IPS DF 19.7 (cell line): ENCODE measurements at places on chromosomes 16 and 17.

DNA sequence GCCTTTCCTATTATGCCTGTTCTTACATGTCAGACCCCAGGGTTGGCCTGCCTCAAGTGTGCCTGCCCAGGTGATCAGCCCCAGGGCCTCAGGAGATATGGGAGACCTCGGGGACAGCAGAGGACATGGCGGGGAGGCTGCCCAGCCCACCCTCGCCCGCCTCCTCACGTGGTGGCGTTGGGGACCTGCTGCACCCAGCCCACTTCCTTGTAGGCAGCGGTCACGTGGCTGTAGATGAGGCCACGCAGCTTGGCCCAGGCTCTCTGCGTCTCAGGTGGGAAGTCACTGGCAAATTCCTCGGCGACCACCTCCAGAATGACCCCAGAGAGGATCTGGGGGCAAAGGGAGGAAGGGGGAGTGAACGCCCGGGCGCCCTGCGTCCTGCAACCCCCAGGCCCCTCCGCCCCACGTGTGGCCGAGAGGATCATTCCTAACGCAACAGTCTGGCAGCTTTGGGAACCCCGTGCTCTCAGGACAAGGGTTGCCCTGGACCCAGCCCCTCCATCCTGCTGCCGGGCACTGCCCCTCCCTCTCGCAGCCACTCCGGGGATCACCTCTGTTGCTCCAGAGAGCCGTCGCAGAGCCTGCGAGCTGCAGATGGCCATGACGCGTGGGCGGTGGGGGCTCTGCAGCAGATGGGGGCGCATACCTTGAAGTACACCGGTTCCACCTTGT is 6.6 kb downstream of the CYGB start:
- no peak for DNase-seq

DNA sequence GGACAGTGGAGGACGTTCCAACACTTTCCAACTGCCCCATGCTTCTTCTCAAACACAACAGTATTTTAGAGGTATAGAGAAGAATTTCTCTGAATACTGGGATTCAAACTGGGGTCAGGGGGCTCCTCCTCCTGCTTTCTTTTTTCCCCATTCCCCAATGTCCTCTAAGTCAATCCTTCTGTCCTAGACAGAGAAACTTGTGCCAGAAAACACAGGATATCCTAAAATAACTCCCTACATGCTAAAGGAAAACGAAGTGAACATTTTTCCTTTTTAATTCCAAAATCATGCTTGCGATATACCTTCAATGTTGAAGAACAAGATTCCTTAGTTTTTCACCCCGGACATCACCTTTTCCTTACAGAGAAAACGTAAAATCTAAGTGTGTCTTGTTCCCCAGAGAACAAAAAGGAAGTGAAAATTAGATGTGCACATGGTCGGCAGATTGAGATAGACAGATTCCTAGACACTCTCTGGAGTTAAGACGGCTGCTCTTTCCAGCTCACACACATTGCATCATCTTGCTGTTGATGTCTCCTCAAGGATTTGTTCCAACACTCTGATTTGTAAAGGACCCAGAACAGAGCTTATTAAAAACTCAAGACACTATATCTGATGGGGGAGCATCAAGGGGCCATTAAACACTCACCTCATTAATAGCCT is 228.2 kb downstream of the GRIN2A start:
- no peak for DNase-seq

DNA sequence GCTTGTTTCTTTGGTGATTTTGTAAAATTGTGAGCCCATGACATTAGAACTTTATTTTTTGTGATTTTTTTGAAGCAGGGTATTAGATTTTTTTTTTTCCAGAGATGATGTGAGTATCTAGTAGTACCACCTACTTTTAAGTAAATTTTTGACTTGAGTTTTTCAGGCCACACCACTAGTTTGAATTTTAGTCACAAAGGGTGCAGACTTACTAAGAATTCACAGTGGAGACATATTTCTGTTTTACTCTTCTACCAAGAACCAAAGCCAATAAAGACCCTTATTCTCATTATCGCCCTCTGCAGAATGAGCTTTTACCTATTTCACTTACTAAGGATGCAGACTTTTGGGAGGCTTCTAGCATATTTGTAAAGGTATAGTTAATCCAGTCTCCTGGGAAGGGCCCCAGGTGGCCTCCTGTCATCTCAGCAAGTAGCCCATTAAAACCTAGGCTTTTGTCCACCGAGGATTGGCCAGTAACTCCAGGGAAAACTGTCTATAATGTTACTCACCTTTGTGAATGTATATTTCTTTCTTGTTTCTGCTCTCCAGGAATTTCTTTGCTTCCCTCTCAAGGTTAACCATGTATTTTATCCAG is 30.6 kb downstream of the NLK start:
- no peak for DNase-seq

DNA sequence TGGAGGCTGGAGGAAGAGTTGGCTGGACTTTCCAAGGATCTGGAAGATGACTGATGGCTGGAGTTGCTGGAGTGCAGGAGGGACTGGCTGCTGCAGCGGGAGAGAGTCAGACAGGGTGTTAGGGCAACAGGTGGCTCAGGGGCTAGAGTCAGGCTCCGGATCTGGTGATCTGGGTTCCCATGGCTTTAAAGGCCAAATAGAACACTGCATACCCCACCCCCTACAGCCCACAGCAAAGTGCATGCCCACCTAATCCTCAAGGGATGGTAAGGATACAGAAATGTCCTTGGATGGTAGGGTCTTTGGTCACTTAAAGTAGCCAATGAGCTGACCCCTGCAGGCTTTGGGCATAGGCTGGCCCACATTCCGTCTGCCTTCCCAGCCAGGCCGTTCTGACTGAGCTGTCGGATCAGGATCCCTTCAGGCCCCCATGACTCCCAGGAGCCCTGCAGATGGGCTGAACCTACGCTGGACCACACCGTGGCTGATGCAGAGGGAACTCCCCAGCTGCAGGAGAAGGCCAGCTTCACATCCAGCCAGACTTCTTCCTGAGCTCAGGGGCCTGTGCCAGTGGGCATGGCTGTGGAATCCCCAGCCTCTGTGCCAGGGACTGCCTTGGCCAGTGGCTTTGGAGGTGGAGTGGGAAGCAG is 13.9 kb downstream of the TNS4 start:
- no peak for DNase-seq

DNA sequence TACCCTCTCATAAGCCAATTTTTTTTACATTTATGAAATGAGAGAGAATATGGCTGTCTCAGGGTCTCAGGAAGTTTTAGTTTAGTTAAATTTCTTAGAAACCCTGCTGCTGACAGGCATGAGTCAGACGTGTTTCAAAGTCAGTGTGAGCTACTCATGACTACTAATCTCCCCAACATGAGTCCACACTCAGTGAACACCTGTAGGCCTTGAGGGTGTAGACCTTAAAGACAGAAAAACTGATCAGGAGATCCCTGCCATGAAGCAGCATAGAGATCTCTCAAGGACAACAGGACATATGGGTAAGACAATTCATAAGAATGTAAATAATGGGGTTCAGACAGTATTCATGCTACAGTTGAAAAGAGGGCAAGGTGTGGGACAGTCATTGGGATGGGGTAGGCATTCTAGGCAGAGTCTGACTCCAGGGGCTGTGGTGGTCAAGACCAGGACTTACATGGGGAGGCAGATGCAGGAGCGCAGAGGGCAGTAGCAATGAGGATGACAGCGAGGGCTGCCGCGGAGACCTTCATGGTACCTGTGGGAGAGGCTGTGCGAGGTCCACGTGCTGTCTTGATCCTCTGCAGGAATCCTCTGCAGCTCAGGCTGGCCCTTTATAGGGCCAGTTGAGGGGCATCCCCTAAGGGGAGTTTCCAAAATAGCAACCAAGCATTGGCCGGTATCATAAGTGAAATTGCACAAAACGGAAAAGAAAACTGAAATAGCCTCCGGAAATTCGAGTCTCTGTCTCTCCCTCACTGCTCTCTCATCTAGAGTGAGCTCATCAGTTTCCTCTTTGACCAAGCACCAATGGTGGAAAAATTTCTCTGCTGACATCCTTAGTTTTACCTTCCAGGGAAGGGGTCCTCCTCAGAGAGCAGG is at the start of gene CCL5:
CCL5 (minus strand) TSS at position 588 of the 882 bp plus-strand sequence.
- no peak for DNase-seq

DNA sequence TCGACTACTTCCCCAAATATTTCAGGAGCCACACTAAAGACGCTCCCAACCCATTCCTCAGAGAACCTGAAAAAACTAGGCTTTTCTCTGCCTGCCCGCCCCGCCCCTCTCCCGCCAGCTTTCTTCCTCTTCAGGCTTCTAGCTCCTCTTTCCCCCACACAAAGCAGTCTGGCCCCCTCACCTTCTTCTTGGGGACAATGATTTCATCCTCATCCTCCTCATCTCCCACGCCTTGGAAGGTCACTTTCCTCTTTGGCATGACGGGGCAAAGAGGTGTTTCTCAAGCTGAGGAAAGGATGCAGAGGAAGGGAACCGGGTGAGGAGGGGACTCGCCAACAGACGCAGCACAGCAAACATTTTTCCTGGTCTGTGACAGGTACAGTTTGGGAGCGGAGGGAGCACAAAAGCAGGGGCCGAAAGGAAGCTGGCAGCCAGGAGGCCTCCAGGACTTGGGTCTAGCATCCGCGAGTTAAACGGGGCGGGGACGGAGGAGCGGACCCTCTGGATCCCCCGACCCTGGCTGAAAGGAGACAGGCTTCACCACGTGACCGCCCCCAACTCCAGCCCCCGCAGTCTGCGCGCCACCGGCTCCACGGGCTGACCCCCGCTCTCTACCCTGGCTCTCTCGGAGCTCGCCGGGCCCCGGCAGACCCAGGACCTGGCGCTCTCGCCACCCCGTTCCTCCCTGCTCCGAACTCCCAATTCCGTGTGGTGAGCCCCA is 525 bp downstream of the CD2BP2 start:
- no peak for DNase-seq

DNA sequence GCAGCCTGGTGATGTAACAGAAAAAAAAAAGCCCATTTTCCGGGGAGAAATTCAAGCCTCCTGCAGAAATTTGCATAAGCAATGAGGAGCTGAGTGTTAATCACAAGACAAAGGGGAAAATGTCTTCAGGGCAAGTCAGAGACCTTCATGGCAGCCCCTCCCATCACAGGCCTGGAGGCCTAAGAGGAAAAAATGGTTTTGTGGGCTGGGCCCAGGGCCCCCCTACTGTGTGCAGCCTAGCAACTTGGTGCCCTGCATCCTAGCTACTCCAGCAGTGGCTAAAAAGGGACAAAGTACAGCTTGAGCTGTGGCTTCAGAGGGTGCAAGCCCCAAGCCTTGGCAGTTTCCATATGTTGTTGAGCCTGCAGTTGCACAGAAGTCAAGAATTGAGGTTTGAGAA is 49.7 kb downstream of the AHSP start:
- DNase-seq: no peak

- no peak for DNase-seq
Measured at GRCh38 chr16:71927383-71927782, 32.1 kb downstream of the IST1 start.

DNA sequence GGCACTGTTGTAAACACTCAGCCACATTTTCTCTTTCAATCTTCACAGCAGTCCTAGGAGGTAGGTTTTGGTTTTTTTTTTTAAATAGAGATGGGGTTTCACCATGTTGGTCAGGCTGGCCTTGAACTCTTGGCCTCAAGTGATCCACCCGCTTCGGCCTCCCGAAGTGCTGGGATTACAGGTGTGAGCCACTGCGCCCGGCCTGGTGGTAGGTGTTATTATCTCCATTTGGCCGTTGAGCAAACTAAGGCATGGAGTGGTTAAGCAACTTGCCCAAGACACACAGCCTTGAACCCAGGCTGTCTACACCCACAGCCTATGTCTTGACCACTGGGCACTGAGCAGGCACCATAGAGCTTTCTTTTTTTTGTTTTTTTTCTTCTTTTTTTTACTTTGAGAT is 8.6 kb downstream of the SGCA start:
- no peak for DNase-seq

DNA sequence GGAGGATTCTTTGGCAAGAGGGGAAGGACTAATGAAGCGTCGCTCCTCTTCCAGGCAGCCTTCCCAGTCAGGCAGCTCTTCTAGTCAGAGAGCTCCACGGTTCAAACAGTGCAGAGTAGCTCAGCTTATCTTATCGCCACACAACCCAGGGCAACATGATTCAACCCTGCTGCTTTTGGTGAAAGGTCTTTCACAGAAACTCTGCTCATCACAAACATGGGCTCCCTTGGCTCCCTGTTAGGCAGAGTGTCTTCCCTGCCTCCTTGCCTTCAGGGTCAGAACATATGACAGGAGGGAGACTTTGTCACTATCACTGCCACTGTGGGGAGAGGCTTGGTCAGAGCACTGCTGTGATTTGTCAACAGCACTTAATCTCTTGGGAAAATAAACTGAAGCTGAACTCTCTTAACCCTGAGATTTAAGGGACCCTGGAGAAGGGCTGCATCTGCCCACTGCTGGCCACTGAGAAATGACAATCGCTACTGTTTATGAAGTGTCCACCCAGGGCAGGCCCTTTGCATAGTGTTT is 6.9 kb upstream of the SLC13A2 start:
- no peak for DNase-seq

- no peak for DNase-seq
Measured at GRCh38 chr17:40582328-40582901, 17.1 kb upstream of the CCR7 start.

DNA sequence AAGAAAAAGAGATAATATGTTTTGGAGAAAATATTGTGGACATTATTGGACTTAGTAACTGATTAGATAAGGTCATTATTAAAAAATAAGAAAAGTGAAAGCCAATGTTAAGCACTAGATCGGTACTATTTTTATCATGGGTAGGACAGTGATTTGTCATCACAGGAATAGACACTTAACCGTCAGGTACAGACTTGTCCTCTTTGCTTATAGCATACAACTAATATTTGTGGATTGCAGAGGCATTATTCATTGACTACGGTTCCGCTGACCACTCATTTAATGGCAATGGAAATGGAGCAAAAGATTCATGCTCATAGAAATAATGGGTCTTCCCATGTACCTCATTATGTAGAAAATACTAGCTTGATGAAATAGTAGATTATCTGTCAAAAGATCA is 596.3 kb upstream of the CA10 start:
- DNase-seq: no peak

DNA sequence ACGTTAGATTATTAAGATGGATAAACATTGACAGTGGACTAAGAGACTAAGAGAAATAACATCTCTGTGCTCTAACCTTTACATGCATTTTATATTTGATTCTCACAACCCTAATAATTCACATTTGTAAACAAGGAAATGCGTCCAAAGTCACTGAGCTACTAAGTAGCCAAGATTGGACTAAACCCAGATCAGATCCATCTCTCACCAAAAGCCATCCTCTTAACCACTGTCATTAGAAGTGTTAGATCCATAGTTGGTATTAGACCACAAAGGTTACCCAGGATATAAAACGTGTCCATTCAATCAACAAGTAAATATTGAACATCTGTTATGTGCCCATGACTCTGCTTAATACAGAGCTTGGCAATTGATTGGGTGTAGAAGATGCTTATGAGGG is 5.2 kb downstream of the HSD17B2 start:
- no peak for DNase-seq

- DNase-seq: no peak
Measured at GRCh38 chr16:27324851-27325301, 11.1 kb downstream of the IL4R start.

DNA sequence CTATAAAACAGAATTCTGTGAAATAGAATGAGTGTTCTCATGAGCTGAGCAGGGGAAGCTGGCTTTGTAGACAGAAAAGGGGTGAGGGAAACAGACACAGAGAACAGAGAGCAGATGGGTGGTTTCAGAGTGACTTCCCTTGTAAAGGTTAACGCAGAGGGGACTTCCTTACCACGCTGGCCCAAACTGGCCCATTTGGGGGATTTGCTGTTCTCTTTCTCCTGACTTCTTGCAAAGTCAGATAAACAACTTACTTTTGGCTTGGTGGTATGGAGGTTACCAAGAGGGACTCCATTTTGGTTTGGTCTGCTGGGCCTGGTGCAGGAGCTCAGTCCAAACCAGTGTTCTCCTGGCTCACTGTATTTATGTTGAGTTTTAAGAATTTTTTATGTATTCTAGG is 48.4 kb downstream of the SEC14L1 start:
- no peak for DNase-seq

- DNase-seq: no peak
Measured at GRCh38 chr17:77456951-77457548, 316.3 kb downstream of the SEC14L1 start.
